Kasumi-1 (cell line): ENCODE measurements at places on chromosomes 6 and 20.

- no peak for DNase-seq
Measured at GRCh38 chr20:951384-952169, 35.4 kb upstream of the ANGPT4 start.

GRCh38 chr6:2026133-2026532 lies 219.3 kb downstream of the GMDS start:
- no peak for DNase-seq

- no peak for DNase-seq
Measured at GRCh38 chr6:7901056-7901455, 9.5 kb downstream of the TXNDC5 start.

GRCh38 chr20:57007171-57007540 lies 259.3 kb downstream of the BMP7 start:
- DNase-seq = no peak

GRCh38 chr6:1222728-1223595 lies 88.9 kb upstream of the FOXQ1 start:
- no peak for DNase-seq

DNA sequence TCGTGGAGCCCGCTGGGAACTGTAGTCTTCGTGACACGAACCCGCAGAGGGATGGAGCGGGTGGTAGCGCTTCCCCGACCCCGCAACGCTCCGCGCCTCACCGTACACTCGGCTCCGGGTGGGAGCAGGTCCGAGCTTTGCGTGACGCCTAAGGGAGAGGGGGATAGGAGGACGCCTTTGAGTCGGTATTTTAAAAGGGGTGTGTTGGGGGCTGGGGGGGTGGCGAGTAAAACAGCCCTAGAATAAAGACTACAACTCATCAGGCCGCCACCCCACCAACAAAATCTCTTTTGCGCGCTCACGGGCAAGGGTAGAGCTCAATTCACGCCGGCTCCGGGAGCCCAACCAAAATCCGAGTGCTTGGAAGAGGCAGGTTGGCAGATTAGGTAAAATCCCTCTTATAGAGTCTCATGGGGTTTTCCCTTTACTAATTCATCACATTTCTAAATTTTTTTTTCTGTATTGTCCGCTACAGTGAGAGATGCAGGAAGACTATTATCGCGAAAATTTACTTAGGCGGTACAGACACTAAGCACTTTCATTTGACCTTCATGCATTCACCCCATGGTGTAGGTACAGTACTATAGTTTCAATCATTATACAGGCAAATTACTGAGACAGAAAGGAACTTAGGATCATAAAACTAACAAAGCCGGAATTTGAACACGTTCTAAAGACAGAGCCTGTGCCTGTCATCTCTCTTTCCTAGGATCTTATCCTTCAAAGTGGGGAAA lies 706 bp upstream of the SNX14 start:
- DNase-seq = peak; percentile 64

DNA sequence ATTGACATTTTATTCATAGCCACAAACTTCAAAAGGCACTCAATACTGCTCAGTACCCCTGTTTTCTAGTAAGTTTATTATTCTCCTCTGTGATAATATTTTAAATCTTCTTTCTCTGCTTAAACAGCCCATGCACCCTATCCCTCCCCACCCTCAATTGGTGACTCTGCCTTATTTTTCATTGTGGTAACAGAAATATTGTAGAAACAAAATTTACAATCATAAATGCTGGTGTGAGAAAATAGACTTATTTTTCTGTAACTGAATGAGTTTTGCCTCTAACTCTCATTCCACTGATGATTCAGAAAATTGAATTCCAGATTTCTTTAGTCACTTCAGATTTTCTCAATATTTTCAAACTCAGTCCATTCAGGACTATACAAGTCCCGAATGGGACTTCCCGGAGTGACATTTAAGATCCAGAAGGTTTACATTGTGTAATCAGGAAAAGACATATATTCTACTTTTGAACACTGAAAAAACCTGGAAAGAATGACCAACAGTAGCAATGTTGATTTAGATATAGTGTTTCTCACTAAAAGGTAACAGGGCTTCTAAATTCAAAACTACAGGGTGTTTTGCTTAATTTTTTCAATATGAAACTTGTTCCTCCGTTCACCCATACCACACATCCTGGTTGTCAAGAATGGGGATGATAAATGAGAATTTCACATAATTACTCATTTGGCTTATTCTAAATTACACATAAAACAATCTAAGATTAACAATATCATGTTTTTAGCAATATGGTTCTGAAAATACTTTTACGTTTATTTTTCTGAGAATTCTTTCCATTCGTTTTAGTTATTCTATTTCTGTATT lies 34.8 kb upstream of the UST start:
- DNase-seq = no peak

DNA sequence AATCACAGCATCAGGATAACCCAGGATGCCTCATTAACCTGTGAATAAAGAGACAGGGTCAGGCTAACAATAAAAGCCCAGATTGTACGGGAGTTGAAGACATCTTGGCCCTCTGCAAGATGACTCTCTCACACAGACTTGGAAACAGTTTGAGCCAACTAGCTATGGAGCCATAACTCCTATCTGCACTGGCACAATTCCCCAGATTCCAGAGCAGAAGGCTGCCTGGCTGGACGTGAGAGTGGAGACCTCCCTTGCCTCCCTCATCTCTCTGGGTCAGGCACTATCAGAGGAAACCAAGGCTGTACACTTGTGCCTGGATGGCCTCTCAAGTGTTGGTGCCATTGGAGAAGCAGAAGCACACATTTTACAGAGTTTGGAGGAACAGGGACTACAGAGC lies 312.6 kb downstream of the THBS2 start:
- DNase-seq = no peak
